ENCODE measurements at places on chromosomes 7 and 10. TPM values are rescaled to one million over a fixed set of nuclear protein-coding genes. Genes with fewer than 3 reads are reported as not detected.

TWIST1 gene
- 24.9 TPM for total RNA-seq

ATP6V0A4 gene
- total RNA-seq, result 0.66 TPM

SP8 gene
- total RNA-seq, result not detected

ITPRID1 gene
- total RNA-seq, result 0.11 TPM

RBM17 gene
- total RNA-seq, result 86.9 TPM

ACBD7 gene
- total RNA-seq, result 9.8 TPM

DDX21 gene
- total RNA-seq, result 40.9 TPM

MMD2 gene
- 5.7 TPM for total RNA-seq

TRPV5 gene
- 0.16 TPM for total RNA-seq

FRMD4A gene
- total RNA-seq, result 103 TPM

GSAP gene
- 17.0 TPM for total RNA-seq

FAM25A gene
- total RNA-seq, result not detected

Data from camera-type eye (tissue), 1 donor.